Inflammatory macrophage treated with lipopolysaccharide for 4 hours (primary cell): ENCODE measurements at places on chromosomes 7 and 10.

DNA sequence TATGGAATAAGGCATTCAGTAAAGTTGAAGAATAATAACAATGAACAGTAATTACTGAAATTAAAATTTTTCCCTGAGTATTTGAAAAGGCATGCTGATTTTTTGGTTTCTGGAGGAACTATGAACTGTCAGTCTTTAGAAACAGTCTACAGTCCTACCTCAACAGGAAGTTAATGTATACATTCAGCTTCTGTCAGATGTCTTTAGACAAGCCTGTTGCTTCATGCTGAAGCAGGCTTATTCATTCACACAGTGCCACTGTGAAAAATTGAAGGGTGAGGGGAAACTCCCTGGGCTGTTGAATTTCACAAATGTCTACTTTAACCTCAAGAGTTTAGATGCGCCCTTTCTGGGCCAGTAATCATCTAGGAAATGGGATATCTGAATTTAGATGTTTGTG lies 3.5 kb downstream of the NRF1 start:
- DNase-seq: peak; percentile 94

DNA sequence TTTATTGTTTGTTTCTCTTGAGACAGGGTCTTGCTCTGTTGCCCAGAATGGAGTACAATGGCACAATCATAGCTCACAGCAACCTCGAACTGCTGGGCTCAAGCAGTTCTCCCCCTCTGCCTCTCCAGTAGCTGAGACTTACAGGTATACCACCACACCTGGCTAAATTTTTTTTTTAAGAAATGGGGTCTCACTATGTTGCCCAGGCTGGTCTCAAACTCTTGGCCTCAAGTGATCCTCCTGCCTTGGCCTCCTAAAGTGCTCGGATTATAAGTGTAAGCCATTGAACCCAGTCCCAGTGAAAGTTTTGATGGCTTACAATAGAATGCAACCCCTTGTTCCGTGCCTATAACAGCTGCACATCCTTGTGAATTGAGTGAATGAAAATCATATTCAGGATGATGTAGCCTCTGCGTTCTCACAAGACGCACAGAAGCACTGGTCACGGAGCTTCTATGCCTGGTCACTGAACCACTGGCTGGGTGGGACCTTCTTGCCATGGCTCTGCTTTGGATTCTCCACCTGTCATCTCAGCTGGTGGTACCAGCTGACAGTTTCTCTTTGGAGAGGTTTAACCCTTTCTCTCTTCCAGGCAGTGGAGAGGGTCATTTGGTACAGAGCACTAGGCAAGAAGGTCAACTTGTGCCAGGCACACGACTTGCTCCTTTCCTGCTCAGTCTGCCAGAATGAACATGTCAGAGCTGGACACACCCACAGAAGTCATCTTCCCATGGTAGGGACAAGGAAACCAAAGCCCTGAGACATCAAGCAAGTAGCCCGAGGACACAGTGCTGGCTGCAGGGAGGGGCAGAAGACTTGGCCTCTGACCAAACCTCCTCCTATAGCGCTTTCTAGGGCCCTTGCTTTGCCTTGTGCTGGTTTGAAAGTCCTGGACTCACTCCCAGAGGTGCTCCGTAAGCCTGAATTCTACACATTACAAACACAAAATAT lies 89.6 kb downstream of the ATXN7L1 start:
- no peak for DNase-seq

- DNase-seq: no peak
These were observed 64.9 kb downstream of the MCU start for GRCh38 chr10:72756674-72757385.

GRCh38 chr10:34731885-34732701 lies 83.0 kb downstream of the PARD3 start:
- no peak for DNase-seq

DNA sequence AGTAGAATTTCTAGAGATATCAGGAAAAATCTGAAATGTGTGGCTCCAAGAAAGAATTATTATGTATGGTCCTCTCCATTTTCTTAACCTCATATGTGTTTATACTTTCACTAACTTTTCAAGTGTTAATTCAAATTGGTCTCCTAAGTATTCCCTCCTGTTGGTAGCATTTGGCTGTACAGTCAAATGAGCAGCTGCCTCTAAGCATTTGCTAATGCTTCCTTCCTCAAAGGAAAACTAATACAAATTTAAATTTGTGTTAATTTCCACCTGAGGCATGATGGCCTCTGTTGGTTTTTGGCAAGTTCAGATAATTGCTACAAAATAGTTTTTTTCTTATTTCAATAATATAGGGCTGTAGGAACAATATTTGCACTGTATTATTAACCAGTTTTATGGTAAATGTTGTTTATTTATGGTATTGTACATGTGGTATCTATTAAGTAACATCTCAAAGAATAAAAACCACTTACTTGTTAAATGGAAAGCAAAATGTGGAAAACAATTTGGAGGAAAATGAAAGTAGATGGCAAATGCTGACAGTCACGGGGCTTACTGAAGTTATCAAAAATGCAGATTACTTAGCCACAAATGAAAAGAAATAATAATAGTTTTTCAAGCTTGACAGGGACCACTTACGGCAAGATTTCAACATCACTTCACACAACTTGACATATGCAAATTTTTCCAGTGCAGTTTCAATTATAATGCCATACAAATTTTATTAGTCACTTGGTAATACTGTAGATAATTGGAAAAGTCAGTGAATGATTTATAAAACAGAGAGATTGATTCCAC lies 299.3 kb upstream of the MEOX2 start:
- no peak for DNase-seq

GRCh38 chr7:130736298-130736900 lies 2.4 kb upstream of the KLF14 start:
- no peak for DNase-seq

DNA sequence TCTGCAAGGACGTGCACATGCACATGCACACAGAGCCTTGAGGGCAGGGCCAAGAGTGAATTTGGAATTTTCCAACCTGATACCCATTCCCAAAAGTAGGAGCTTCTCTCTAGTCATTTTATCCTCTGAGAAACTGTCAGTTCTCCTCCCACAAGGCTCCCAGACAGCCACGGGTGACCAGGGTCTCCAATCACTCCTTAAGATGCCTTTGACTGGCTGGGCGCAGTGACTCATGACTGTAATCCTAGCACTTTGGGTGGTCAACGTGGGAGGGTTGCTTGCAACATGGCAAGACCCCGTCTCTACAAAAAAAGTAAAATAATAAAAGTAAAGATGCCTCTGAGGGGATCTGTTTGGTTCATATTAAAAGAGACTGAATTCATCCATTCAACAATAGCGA lies 13.2 kb downstream of the SCD start:
- DNase-seq: no peak

- DNase-seq: no peak
These were observed 203.7 kb downstream of the EBF3 start for GRCh38 chr10:129760416-129760815.

DNA sequence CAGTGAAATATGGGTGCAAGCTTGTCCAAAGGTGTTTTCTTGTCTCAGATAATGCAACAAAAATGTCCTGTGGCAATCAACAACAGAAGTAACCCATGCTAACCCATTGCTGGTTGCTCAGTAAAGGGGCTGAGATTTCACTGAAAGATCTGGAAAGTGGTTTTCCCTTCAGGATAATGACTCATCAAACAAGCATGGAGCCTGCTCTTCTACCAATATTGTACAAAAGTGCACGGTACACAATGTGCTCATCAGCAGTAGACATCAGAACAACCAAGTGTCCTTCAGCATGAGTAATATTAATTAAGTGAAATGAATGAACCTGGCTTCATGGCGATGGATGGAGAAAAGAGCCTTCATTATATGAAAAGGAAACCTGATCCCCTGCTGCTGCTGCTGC lies 287.1 kb upstream of the NEBL start:
- no peak for DNase-seq
